Ecto neural progenitor cell (in vitro differentiated cells): ENCODE measurements at places on chromosomes 16 and 17.
A peak's percentile ranks its signal among the peaks of the same experiment; 100 is the strongest.

GRCh38 chr17:7586673-7587419, 3.0 kb downstream of the SOX15 start:
- DNase-seq: no peak

DNA sequence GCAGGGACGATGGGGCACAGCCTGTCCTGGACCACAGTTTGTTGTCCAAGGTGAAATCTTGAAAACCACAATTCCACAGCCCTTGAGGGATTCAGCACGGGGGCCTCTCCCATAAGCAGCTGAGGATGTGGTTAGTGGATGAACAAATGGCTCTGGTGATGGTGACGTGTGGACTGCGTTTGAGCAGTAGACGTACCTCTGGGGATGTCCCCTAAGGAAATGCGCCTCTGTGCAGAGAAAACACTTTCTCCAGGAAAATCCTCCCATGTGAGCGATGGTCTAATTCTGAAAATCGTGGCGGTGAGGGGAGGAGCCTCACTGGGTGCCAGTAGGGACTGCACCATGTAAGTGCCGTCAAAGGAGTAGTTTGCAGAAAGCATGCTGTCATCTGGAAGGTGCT, 2.7 kb upstream of the SEPTIN12 start:
- no peak for DNase-seq

- no peak for DNase-seq
Observed at GRCh38 chr16:10150906-10151305, 31.3 kb downstream of the GRIN2A start.

DNA sequence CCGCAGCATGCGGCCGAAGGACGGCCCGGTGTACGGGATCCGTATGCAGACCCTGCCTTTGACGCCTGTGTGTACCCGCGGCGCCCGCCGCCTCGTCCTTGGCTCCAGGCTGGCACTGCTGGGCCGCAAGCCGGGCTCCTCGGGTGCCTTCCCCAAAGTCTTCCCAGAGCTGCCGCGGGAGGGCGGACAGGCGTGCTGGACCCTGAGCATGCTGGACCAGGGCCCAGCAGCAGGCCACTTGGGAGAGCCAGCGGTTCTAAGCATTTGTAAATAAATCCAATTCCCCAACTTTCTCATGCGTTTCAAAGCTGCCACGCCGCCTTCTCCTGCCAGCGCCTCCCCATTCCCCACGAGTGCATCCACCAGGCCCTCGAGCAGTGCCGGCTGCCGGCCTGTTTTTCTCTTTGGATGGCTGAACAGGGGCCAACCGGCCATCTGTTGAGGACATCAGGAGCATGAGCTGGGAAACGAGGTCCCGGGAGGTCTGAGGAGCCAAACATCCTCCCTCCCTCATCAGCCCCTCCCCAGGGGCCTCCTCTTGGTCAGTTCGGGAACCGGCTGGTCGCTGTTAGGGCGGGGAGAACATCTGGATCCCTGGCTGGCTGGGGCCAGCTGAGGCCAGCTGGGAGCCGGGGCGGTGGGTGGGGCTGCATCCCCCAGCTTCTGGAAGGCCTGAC, 20.5 kb upstream of the PABPN1L start:
- no peak for DNase-seq

GRCh38 chr17:50482516-50482915, 3.9 kb downstream of the RSAD1 start:
- DNase-seq: peak; percentile 92
